ENCODE measurements at places on chromosomes 12 and 14.

DNA sequence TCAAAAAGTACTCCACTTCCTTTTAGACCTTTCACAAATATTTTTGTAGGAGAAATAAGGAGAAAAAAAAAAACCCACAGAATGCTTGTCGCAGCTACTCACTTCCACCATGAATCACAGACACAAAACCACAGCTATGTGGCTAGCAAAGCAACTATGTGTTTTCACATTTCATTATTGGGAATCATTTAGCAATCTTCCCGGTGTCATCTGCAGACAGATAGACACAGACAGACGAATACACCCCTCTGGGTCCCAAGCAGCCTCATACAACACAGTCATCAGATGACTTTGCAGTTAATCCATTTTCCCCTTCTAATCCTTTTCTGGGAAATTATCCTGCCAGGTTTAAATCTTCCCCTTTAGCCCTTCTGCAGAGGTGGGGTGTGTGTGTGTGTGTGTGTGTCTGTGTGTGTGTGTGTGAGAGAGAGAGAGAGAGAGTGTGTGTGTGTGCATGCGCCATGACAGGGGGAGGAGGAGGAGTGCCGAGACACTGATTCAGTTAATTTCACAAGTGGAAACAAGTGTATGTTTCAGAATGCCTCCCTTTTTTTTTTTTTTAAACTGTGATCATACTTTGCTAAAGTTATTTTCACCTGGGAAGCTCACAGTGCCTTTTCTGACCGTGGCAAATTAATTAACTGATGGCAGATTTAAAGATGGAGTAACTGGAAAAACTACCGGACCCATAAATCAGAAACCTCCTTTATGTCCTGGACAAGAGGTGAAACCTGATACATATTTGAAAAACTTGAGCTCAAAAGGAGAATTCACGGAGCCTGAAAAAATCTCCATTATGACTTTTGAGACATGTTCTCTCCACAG, 39.9 kb downstream of the LTBP2 start:
- DNase-seq = peak; percentile 52

DNA sequence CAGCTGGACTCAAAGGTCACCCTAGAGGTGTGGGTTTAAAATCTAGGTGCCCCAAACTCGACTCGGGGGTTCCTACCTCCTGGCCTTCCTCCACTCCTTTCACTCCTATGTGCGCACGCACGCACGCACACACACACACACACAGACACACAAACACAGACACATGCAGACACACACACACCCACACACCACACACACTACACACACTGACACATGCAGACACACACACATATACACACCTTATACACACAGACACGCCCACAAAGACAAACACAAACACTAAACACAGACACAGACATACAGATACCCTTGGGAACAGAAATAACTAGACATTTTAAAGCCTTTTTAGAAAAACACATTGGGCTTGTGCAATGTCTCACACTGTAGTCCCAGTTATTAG, 31.8 kb downstream of the GSC start:
- no peak for DNase-seq

DNA sequence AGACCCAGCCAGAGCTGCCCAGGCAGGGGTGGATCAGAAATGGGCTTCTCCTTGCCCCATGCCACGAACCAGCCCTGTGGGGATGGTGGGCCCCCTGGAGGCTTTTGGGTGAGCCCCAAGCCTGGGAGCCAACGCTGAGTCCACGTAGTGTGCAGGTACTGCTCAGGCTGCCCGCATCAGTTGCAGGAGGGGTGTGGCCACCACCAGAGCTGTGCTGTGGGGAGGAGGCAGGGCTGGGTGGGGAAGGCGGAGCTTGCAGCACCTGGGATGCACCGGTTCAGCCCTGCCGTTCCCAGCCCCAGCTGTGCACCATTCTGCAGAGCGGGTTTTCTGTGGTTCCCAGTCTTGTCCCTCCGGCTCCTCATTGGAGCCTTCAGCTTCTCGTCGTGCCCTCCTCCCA, 36.3 kb downstream of the IL31 start:
- no peak for DNase-seq

DNA sequence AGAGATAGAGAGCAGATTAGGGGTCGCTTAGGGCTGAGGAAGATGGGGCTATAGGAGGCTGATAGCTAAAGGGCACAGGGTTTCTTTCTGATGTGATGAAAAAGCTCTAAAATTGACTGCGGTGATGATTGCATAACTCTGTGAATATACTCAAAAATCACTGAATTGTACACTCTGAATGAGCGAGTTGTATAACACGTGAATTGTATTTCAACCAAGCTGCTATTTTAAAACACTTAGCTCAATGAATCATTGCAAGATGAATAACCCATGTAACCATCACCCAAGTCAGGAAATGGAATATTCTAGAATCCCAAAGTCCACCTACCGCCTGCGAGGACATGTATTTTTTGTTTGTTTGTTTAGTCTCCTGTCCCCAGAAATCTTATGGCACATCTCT, 60.1 kb upstream of the CCND2 start:
- no peak for DNase-seq

- no peak for DNase-seq
These were observed 58.7 kb downstream of the SSH1 start for GRCh38 chr12:108798551-108799221.

DNA sequence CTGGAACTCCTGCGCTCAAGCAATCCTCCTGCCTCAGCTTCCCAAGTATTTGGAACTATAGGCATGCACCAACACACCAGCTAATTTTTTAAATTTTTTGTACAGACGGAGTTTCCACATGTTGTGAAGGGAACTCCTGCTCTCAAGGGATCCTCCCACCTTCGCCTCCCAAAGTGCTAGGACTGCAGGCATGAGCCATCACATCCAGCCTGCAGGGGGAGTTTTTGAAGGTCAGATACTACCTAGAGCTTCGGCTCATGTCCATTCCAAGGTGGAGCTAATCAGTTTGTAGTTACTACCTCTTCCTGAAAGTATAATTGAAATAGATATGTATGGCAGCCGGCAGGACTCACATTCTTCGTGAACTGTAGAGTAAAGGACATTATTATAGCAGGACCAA, 3.7 kb upstream of the TAS2R19 start:
- DNase-seq = no peak

GRCh38 chr12:47739979-47740378, 14.7 kb upstream of the ENDOU start:
- DNase-seq = no peak

DNA sequence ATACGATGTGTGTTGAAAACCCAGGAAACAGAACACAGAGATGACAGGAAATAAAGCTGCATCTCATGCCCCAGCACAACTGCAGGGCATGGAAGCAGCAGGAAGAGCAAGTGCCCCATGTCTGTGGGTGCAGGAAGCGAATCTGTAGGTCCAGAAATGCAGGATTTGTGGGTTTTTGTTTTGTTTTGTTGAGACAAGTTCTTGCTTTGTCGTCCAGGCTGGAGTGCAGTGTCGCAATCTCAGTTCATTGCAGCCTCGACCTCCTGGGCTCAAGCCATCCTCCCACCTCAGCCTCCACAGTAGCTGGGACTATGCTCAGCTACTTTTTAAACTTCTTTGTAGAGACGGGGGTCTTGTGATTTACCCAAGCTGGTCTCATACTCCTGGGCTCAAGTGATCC, 6.2 kb upstream of the RPS6KL1 start:
- DNase-seq = no peak

DNA sequence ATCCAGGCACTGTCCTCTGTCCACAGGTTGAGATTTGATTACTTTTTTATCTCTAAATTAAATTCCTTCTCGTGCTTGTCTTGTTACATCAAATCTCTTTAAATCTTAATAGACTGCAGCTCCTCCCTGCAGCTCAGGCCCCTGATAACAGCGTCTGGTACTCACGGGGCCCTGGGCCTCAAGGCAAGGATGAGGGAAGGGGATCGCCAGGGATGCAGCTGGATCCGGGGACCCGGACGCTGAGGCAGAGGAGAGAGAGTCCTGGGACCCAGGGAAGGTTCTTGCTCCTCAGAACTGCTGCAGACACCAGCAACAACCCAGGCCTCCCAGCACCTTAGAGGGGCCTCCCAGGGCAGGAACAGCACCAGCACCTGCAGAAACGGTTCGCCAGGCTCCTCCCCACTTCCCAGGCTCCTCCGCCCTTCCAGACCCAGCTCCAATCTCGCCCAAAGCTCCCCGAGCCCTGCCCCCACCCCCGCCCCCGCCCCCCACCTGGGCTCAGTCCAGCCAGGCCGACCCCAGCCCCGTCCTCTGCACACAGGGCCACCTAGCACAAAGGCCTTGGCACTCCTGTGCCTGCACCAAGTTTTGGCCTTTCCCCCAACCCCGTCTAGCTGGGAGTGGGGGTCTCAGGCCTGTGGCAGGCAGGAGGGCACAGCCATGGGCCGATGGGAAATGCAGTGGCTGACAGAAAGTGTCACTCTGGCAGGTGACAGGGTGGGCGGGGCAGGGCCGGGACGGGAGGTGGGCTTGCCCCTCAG, 60.3 kb upstream of the GALNT9 start:
- no peak for DNase-seq

DNA sequence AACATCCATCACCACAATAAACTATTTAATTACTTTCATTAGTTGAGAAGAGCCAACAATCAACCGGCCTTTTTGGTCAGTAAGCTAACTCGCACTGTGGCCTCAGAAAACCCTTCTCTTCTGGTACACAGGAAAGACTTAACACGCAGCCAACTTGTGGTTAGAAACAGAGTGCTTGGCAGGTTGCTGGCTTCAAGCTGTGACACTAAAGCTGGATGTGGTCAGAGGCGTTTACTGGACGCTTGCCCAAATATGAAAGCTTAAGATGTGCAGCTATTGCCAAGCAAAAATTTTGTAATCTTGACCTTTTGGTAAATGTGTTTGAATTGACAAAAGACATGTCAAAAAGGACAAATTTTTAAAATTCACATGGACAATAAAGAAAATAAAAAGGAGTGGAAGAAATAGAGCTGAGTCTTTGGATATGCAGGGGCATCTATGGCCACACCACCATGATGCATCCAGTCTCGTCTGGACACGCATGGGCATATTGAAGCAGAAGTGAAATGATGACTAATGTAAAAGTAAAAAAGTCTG, 2.6 kb upstream of the KLRK1 start:
- DNase-seq = peak; percentile 86

DNA sequence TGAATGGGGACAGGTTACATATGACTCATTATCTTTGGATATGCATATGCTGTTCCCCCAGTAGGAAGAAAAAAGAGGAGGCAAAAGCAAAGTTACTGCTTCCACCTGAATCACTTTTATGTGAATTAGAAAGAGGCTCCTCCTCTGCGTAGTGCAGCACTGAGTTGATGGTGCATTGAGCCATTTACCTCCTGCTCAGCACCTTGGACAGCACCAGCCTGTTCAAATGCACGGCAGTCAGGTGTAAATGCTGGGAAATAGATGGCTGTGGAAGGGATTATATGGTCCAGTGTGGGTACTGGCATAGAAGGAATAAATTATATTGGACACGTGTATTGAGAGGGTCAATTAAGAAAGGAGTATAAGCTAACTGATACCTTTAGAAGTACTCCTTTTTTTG, 541.9 kb upstream of the SEL1L start:
- peak; percentile 59 for DNase-seq

DNA sequence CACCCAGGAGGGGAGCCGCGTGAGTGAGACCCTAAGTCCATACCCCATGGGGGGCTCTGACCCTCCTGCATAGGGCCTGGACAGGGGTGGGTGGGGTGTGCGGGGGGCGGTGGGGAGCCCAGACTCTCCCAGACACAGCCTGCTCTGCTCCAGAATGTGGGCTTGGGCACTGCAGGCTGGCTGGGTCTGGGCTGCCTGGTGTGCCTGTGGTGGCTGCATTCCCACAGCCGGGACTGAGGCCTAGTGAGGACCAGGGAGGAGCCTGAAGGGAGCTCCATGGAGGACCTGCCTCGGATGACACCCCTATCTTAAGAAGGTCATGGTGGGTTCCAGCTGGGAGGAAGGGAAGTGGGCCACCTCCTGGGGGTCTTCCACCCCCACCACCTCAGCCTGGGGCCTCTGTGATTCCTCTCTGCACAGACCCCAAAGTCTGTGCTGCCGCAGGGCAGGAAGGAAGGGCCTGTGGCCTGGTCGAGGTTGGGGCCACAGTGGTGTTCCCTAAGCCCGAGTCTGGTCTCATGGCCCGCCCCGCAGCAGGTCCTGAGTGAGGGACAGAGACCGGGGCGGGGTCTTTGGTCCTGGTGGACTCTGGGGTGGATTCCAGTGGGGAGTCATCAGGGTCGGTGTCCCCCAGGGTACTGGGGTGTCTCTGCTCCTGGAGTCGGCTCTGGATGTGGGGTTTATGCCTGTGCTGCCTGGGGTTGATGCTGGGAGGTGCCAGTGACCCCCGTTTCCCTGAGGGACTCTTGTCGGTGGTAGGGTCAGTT, 392.3 kb downstream of the TMEM121 start:
- DNase-seq = no peak

DNA sequence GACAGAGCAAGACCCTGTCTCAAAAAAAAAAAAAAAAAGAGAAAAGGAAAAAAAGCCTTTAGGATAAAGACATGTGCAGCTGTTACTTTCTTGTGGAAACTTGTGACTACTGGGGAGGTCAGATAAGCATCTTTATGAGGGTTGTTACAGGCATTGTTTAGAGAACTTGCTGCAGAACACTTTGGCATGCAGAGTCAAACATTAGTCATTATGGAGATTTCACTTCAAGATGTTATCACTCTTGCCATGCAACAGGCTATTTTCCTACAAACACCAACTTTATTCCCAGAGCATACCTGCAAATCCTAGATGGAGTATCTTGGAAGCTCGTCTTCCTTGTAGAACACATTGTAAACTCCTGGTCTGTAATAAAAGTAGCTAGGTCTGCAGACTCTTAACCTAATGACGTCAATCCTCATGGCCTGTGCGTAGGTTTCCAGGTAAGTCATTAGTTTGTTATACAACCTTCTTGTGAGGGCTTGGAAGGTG, 36.3 kb upstream of the WDR89 start:
- DNase-seq = no peak

DNA sequence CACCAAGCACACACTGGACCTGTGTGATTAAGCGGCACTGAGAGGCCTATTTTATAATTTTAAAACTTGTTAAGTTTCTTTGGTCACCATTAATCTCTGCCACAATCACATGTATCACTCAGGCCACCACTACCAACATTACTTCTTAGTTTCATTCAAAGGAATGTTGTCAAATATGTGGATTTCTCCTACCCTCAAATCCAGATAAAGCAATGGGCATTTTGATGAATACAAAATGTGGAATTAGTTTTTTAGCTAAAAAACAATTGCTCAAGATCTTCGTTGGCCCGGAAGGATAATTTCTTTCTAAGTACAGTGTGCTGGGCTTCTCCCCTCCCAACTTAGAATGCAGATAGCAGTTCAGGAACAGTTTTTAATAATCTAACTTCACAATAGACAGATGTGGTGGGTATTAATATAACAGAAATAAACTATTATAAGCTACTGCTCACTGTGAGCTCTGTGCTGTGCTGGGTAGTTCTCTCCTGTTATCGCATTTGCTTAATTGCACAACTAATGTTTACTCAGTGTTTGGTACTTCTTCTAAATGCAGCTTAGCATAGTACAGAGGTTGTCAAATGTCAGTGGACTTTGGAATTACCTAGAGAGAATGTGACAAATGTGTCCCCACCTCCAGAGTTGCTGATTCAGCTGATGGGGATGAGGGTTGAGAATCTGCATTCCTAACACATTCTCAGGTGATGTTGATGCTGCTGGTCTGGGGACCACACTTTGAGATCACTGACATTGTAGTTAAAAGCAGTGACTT, 266.7 kb upstream of the AMIGO2 start:
- no peak for DNase-seq
